Karpas-422 (cell line): ENCODE measurements at places on chromosomes 16 and 17. TPM values are rescaled to one million over a fixed set of nuclear protein-coding genes. Genes with fewer than 3 reads are reported as not detected.

The CCL11 gene
- not detected in 2 replicates for total RNA-seq

The NLGN2 gene
- total RNA-seq, result not detected in 2 replicates

The AATK gene
- total RNA-seq, result not detected in 2 replicates

The KRTAP1-5 gene
- total RNA-seq, result not detected in 2 replicates

The TBX6 gene
- total RNA-seq, result 1.8 and 2.1 TPM in 2 replicates

The GNGT2 gene
- total RNA-seq, result 25.3 and 40.2 TPM in 2 replicates

The TNFRSF17 gene
- 6.2 and 24.0 TPM in 2 replicates for total RNA-seq

The ACSM5 gene
- not detected in 2 replicates for total RNA-seq

The NLRC5 gene
- total RNA-seq, result 103 and 116 TPM in 2 replicates

The CACNG5 gene
- not detected in 2 replicates for total RNA-seq
